ENCODE measurements at places on chromosomes 11 and 22.

DNA sequence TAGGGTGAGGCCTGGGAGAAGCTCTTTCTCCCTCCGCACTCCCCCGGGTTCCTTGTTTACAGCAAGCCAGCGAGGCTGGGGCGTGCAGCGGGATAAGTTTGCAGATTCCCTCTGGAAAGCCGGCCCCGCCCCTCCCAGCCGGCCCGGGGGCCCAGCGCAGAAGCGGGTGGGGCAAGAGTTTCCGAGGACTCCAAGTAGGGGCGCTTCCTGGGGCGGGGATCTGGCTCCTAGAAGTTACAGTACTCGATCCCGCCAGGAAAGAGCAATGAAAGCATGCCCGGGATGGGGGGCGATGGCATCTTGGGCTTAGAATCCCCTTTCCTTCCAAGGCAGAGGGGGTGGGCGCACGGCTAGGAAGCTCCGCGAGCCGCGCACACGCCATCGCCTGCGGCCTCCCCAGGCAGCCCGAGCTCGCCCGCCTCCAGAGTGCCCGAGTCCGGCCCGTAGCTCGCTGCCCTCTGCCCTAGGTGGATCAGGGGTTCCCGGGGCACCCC lies 385 bp downstream of the TST start:
- no peak for DNase-seq

DNA sequence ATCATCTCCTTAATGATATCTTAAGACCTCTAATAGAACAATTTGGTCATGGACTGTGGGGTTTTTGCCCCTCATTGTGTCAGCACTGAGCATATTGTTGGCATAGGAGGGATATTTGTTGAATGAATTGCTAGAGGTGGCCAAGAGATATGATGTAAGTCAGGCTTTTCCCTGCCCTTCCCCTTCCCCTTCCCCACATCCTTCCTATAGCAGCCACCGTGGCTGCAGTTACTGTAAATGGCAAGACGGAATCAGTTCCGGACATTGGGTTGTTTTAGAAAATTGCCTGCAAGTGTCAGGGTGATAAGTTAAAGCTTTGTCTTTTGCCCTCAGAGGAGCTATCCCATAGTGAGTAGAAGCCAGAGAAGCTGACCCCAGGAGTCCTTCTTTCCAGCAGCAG lies 23.0 kb downstream of the LIMK2 start:
- peak; percentile 93 for DNase-seq

DNA sequence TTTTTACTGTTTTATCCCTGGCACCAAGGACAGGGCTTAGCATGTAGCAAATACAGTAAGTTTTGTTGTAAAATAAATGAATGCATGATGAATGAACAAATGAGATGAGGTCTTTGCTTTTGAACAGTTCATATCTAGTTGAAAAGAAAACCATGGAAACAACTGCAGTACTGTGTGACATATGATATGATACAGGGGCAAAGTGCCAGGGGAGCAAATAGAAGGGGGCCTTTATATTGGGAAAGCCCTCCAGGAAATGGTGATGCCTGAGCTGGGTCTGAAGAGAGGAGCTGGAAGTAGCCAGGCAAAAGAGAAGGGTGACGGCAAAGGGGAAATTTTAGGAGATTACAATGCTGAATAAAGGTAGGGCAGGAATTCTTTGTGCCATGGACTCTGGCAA lies 63.8 kb upstream of the UCP3 start:
- DNase-seq, result no peak

- DNase-seq, result no peak
Measured at GRCh38 chr11:581342-581741, 5.1 kb downstream of the PHRF1 start.

DNA sequence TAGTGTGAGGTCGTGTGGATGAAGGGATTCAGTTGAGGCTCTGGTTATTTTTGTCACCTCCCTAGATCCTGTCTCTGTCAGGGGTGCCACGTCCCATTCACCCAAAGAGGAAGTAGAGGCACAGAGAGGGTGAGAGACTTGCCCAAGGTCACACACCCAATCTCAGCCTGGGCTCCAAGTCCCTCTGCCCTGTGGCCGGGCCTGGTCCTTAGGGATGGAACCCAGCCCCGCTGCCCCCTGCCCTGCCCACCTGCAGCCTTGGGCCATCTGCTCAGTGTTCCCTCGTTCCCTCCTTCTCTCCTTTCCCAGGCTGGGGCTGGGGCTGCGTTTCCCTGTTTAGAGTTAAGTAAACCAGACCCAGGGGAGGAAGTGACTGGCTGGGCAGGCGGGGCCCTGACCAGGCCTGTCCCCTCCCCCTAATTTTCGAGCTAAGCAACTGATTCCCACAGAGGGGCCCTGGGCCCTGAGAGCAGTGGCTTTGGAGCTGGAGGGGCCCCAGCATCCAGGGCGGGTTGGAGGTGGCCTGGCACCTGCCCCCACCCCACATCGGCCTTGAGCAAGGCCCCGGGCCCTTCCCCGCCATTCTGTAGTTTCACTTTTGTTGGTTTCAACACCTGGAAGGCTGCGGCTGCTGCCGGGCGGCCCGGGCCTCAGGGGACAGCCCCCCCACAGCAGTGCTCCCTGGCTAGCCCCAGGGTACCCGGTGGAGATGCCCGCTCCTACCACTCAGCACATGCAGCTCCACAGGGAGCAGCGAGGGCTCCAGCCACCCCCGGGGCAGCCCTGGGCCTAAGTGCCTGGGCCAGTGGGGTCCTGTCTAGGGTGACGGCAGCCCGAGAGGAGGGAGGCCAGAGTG lies 1.5 kb downstream of the TCIRG1 start:
- DNase-seq, result peak; percentile 79

Measured in inflammatory macrophage treated with lipopolysaccharide for 4 hours (primary cell).